Epithelial cell of umbilical artery (primary cell): ENCODE measurements at places on chromosomes 3 and 15. TPM values are rescaled to one million over a fixed set of nuclear protein-coding genes. Genes with fewer than 3 reads are reported as not detected.

Gene SPRED1
- total RNA-seq = 19.6 and 23.1 TPM in 2 replicates

Gene CNOT10
- 25.8 and 27.0 TPM in 2 replicates for total RNA-seq

Gene IREB2
- 25.7 and 31.8 TPM in 2 replicates for total RNA-seq

Gene SLC2A2
- not detected in 2 replicates for total RNA-seq

Gene ST6GAL1
- total RNA-seq = 47.4 and 80.7 TPM in 2 replicates

Gene CD200
- 0.30 and 1.6 TPM in 2 replicates for total RNA-seq

Gene HYKK
- total RNA-seq = 1.6 and 1.8 TPM in 2 replicates
